Urothelium cell line (cell line): ENCODE measurements at places on chromosomes 12 and 14.

- no peak for DNase-seq
These were observed 2.9 kb downstream of the NUDT4 start for GRCh38 chr12:93380480-93381121.

DNA sequence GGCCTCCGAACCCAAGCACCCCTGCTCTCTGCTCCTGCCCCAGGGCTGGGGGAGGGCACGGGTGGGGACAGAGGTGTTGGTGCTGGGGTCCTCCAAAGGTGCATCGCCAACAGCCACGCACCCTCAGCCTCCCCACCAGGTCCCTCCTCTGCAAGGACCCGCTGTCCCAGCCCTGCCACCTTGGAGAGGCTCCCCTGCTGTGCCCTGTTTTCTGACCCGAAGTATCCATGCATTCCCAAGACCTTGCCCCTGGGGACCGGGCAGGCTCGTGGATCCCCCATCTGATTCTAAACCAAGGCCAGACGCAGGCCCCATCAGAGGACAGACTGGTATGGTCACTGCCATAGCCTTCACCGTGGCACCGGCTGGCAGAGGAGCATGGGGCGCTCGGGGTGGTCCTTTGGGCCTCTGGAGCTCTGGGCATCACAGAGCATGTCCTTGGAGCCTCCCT lies 22.7 kb upstream of the BEGAIN start:
- no peak for DNase-seq

DNA sequence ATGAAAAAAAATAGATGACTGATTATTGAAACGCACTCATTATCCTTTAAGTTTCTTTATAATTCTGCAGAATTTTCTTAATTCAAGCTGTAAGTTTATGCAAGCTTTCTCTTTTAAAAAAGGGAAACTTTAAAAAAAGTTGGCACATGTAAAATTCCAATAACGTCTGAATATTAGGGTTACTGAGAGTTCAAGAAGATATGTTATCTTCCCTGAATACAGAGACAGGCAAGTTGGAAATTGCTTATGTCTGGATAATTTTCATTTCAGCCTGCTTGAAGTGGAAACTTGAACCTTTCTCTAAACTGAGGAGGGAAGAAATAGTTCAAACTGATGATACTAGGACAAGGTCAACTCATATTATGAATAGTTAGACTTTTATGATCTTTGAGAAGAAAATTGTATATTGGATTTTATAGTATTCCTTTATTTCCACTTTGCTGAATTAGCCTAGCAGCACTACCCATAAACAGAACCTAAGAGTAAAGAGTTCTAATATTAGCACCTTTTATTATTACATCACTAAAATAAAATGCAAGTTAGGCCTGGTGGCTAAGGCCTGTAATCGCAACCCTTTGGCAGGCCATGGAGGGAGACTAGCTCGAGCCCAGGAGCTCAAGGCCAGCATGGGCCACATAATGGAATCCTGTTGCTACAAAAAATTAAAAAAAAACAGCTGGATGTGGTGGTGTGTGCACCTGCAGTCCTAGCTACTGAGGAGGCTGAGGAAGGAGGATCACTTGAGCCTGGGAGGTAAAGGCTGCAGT lies 288.0 kb downstream of the TRHDE start:
- DNase-seq, result no peak

- no peak for DNase-seq
These were observed 12.9 kb downstream of the RIOX1 start for GRCh38 chr14:73503648-73504047.

DNA sequence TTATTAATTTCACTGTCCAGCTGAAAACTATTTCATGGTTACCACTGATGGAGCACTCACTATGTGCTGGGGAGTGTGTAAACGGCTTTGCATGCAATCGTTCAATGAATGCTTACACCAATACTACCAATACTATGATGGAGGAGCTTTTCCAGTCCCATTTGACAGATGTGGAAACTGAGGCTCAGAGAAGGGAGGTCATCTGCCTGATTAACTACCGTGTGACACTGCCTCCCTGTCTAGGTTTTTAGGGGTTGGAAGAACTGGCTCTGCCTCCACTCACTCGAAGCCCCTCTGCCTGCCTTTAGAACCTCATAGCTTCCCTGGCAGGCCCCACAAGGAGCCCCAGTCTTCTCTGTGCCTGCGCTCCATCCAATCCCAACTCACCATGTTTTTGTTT lies 11.9 kb downstream of the MSI1 start:
- no peak for DNase-seq

- DNase-seq, result no peak
These were observed at the start of gene DYRK4 for GRCh38 chr12:4562034-4562657. Gene DYRK4, plus strand, starts transcription at chr12:4562208. Its CDS starts 38 bp downstream, at chr12:4562246.

GRCh38 chr14:102505775-102506625 lies 3.6 kb downstream of the ANKRD9 start:
- no peak for DNase-seq

GRCh38 chr14:65096323-65097089 lies 5.8 kb downstream of the MAX start:
- DNase-seq, result no peak

DNA sequence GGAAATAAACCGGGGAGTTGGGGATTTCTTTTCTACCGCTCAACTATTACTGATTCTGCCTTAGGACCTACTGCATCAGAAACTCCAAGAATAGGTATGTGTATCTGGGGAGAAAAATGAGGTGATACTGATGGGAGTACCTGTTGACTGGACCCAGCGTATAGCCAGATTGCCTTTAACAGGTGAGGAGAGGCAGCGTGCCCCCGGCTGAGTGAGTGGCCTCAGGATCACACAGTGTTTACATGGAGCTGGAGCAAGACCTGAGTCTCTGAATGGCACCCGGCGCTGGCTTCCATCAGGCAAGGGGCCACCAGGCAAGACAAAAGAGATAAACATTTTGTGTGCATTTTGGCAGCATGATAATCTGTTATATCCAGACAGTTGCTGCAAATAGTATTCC lies 496.2 kb downstream of the EGLN3 start:
- DNase-seq, result no peak

DNA sequence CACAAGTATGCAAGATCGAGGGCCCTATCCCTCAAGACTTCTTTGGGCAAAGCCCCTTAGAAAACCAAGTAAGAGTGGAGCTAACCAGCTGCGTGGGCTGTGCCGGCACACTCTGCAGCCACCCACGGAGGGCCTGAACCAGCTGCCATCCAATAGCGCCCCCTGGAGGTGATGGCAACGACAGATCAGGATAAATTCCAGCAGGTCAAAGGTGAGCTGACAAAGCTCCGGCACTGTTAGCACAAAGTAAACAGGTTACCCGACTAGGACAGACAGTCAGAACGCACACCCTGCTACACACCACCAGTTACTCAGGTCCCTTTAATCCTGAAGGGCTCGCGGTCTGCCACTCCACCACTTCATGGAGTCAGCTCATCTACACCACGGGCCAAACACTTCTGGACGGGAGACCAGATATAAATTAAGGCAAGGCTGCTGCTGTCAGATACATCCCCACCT lies 4.9 kb downstream of the ZBTB39 start:
- DNase-seq, result peak; percentile 76

DNA sequence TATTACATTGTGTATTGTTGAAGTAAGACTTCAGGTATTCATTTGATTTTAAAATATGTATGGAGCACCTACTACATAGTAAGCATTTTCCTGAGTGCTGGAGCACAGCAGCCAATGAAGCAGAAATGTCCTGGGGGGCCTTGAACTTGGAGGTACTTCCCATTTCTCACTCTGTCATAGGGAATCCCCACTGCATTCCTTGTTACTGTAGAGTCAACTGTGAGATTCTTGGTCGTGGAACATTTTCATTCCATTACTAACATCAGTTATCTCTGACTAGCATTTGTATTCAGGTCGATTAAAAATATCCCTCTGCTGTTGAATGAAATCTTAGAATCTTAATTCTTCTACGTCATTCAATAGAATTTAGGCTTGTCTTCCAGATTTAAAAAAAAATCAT lies 66.7 kb downstream of the PDE3A start:
- no peak for DNase-seq

DNA sequence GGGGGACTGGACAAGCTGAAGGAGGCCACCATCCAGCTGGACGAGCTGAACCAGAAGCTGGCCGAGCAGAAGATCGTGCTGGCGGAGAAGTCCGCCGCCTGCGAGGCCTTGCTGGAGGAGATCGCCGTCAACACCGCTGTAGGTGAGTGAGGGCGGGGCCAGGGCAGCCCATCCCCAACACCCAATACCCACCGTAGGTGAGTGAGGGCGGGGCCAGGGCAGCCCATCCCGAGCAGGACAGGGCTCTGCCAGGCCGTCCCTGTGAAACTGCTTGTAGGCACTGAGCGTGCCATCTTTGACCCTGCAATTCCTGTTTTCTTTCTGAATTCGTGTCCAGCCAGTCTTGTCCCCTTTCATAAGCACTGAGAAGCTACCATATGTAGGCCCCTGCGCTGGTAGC lies 74.0 kb downstream of the CCDC92 start:
- no peak for DNase-seq

- DNase-seq, result peak; percentile 52
These were observed 7.7 kb downstream of the RARG start for GRCh38 chr12:53224061-53224896.

DNA sequence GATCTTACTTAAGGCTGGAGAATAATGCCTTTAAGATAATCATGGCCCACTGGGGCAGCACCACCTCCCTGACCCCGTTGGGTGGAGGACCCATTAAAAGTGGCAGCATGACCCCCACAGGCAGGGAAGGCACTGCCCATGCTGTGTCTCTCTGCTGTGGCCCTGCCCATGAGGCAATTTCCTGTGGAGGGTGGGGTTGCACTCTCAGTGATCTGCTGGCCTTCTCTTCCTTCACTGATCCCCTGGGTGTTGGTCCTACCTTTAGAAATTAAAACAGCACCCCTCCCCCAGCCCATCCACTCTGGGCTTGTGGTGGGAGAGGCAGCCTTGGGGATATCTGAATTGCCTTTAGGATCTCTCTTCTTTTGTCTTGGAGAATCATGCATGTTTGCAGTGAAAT lies 17.3 kb downstream of the KLRK1 start:
- no peak for DNase-seq

DNA sequence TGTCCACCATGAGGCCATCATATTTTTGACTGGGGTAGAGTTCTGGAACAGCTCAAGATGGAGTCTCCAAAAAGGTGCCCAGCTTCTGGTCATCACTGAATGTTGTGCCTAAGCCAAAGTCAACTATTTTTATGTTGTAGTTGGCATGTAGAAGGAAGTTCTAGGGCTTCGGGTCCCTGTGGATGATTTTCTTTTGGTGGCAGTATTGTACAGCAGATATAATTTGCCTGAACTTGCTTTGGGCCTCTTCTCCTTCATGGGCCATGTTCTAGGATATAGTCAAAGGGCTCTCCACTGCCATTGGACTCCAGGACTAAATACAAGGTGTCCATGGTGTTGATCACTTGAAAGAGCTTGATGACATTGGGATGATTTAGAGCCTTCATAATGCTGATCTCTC lies 143.6 kb downstream of the SLC38A4 start:
- DNase-seq, result no peak

DNA sequence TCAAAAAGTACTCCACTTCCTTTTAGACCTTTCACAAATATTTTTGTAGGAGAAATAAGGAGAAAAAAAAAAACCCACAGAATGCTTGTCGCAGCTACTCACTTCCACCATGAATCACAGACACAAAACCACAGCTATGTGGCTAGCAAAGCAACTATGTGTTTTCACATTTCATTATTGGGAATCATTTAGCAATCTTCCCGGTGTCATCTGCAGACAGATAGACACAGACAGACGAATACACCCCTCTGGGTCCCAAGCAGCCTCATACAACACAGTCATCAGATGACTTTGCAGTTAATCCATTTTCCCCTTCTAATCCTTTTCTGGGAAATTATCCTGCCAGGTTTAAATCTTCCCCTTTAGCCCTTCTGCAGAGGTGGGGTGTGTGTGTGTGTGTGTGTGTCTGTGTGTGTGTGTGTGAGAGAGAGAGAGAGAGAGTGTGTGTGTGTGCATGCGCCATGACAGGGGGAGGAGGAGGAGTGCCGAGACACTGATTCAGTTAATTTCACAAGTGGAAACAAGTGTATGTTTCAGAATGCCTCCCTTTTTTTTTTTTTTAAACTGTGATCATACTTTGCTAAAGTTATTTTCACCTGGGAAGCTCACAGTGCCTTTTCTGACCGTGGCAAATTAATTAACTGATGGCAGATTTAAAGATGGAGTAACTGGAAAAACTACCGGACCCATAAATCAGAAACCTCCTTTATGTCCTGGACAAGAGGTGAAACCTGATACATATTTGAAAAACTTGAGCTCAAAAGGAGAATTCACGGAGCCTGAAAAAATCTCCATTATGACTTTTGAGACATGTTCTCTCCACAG lies 39.9 kb downstream of the LTBP2 start:
- DNase-seq, result peak; percentile 88

DNA sequence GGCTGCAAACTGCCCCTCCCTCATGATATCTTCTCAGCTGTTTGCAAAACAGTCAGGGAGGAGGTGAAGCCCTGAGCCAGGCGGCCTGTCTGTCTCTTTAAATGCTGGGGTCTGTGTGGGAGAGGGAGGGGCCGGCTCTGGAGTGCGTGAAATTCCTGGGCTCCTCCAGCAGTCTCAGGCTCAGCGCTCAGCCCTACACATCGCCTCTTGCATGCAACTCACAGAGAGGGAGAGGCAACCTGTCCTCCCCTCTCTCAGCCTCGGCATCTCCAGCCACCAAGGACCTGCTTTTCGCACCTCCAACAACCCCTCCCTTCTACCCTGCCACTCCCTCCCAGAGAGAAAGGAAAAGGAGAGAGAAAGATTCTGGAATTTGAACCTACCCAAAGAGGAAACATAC lies at the start of gene NRXN3:
Gene NRXN3 (plus strand): TSS at position 171 of the 400 bp plus-strand sequence. CDS start 72,721 bp downstream, outside the sequence.
- peak; percentile 77 for DNase-seq

- no peak for DNase-seq
These were observed 179.3 kb upstream of the RMST start for GRCh38 chr12:97283297-97283696.

GRCh38 chr14:28763751-28764256 lies 2.8 kb upstream of the FOXG1 start:
- no peak for DNase-seq

GRCh38 chr14:81416981-81417380 lies 16.9 kb upstream of the STON2 start:
- no peak for DNase-seq

- DNase-seq, result no peak
These were observed 24.8 kb upstream of the ETNK1 start for GRCh38 chr12:22600181-22600580.

GRCh38 chr14:76312821-76313220 lies 63.1 kb upstream of the ESRRB start:
- no peak for DNase-seq

DNA sequence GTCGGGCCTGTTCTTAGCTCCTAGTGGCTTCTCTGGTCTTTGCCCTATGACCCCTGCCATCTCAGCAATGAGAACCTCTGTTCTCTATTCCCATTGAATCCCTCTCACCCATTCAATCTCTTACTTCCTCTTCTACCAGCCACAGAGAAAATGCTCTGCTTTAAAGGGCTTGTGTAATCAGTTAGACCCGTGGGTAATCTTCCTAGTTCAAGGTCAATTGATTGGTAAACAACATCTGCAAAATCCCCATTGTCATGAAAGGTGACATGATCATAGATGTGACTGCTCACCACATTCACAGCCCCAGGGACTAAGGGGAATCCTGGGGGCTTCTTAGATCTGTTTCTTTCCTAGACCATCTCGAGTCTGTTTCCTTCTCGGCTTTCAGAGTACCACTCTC lies 7.2 kb upstream of the CCDC197 start:
- no peak for DNase-seq

- DNase-seq, result no peak
These were observed 92.2 kb downstream of the GALNT9 start for GRCh38 chr12:132236930-132237771.
